ENCODE measurements at places on chromosomes 5 and 9.

DNA sequence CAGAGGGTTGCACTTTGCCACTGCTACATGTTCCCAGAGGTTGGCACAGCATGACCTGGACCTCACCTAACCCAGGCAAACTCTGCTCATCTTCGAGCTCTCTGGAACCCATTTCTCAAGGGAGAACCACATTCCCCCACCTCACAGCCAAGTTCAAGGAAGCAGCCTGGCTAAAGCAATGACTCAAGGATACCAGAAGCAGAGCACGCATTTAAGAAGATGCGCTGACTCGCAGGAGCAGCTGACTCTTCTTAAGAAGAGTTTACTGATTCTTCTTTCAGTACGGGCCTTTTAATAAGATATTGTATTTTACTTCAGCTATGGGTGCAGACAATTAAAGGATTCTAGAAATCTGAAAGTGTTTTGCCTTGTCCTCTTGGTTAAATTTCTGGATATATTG is 4.1 kb upstream of the SEMA5A start:
- H3K4me1 ChIP-seq, result peaks cover 6% of the 10 kb centered on the region
- H3K36me3 ChIP-seq, result no peaks in the 10 kb centered on the region
- H3K27me3 ChIP-seq, result peaks cover 18% of the 10 kb centered on the region
- no peak overlapping the region for H3K27ac ChIP-seq
- no peak overlapping the region for H3K4me3 ChIP-seq

GRCh38 chr9:92032891-92033290 is 82.3 kb downstream of the SPTLC1 start:
- no peaks in the 10 kb centered on the region for H3K4me1 ChIP-seq
- H3K4me3 ChIP-seq, result no peak overlapping the region
- H3K27ac ChIP-seq, result no peak overlapping the region

GRCh38 chr5:37833990-37834389 is 5.9 kb downstream of the GDNF start:
- no peaks in the 10 kb centered on the region for H3K27me3 ChIP-seq
- no peak for DNase-seq
- H3K4me1 ChIP-seq, result peaks cover 39% of the 10 kb centered on the region
- no peaks in the 10 kb centered on the region for H3K36me3 ChIP-seq
- peak overlapping the region; percentile 46 for H3K27ac ChIP-seq

- H3K36me3 ChIP-seq, result no peaks in the 10 kb centered on the region
- no peak overlapping the region for H3K4me3 ChIP-seq
- no peak for DNase-seq
These were observed 26.7 kb upstream of the ECM2 start for GRCh38 chr9:92562461-92562967.

GRCh38 chr9:138060881-138061280 is 183.3 kb downstream of the CACNA1B start:
- no peak for DNase-seq
- no peak overlapping the region for H3K4me3 ChIP-seq
- no peak overlapping the region for H3K27ac ChIP-seq

Measured in A673 (cell line).